AG10803 (cell line): ENCODE measurements at places on chromosomes 5 and 9.

DNA sequence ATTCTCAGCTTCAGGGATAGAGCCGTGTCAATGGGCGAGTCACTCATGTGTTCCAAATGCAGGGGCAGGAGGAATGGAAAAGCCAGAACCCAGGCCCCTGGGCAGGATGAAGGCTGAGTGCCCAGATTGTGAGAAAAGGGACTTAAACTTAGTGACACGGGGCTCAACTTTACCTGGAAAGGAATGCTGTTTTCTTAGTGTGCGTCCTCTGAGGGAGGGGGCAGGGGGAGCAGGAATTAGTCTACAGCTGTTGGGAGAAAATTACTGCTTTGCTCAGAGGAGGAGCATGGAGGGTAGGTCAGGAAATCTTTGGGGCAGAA lies 14.6 kb downstream of the HK3 start:
- DNase-seq: no peak

- no peak for DNase-seq
These were observed 52.2 kb upstream of the DAB2IP start for GRCh38 chr9:121598965-121599871.

DNA sequence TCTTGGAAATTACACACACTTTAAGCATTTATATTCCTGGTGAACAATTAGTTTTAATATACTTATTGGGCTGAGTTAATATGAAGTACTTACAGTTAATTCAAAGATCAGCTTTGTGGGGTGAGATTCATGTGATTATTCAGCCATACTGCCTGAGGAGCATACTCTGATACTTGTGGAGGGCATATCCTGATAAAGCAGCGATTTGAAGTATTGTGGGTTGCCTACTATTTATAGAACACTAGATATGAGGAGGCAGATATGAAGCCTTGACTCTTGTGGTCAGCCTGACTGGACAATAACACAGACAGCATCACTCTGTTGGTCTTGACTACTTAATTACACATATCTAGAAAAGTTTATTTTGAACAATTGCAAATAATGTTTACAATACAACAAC lies 27.0 kb upstream of the AGGF1 start:
- no peak for DNase-seq

DNA sequence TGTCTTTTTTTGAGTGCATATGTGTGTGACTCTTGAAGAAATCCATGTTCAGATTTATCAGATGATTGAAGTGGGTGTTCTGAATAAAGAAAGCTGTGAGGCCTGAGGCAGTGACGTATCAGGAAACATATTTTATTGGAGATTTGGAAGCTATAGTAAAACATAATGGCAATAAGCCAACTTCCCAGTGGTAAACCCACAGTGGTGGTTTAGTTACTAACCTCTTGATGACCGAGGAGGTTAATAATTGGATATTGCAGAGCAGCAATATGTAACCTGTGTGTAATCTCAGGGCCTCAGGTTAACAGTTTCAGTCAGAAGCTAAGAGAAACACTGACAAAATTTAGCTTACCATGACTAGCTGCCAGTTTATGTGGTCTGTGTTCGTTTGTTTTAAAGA lies 6.9 kb downstream of the RGMB start:
- no peak for DNase-seq

GRCh38 chr5:6711409-6712141 lies 1.7 kb upstream of the TENT4A start:
- DNase-seq: no peak

GRCh38 chr5:128329386-128329939 lies 208.6 kb downstream of the FBN2 start:
- DNase-seq: no peak

GRCh38 chr9:68760674-68761333 lies 55.8 kb downstream of the PIP5K1B start:
- DNase-seq: no peak

- peak; percentile 52 for DNase-seq
These were observed 36.3 kb downstream of the VCP start for GRCh38 chr9:35035851-35036701.

DNA sequence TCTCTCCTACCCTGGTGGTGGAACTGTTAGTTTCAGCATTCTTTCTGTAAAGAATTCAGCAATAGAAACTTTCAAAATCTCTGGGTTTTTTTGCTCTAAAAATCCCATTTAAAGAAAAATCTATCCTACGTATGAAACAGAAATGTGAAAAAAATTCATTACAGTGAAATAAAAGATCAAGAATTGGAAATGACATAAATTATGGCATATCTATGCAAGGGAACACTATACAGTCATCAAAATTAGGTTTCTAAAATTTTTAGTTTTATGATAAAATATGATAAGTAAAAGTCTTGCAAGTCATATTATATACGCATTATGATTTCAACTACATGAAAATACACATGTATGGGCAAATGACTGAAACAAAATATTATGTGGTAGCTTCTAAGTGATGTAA lies 342.6 kb downstream of the CETN3 start:
- no peak for DNase-seq

GRCh38 chr5:140041492-140042392 lies 1.4 kb downstream of the NRG2 start:
- DNase-seq: peak; percentile 48

DNA sequence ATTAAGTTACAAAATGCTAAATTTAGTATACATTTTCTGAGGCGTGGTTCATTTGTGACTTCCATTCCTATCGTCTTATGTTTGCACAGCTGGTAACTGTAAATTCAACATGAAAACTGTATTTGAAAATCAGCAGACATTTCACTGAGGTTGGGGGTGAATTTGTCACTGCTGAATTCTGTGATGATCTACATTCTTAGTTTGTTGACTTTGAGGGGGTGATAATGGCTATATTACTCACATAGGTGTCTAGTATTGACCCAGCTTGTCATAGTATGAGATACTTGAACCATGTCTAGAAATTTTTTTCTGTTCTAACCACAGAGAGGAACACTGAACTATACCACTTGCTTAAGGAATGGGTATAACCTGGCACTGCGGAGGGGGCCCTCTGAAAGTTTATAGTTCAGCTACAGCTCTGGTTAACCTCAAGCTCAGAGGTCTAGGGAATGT lies 313.3 kb downstream of the PIK3R1 start:
- no peak for DNase-seq
